T-cell (primary cell): ENCODE measurements at places on chromosomes 16 and 17.
A peak's percentile ranks its signal among the peaks of the same experiment; 100 is the strongest.

DNA sequence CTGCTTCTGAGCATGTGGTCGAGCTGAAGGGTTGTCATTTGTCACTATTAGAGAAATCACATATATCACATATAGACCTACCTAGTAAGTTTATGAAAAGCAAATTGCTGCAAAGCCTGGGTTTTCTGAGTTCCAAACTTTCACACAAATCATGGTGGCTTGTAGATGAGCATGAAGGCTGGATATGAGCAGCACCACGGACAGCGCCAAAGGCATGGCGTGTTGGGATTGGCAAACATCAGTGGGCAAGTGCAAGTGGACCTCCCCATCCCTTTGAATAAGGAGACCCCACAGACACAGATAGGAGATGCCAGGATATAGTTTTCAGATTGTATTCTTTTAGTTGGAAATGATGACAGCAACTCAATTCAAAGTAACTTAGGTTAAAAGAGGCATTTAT lies 77.6 kb upstream of the CACNG3 start:
- no peak for DNase-seq
- H3K27ac ChIP-seq, result no peak overlapping the region
- no peaks in the 10 kb centered on the region for H3K4me1 ChIP-seq
- no peak overlapping the region for H3K4me3 ChIP-seq

DNA sequence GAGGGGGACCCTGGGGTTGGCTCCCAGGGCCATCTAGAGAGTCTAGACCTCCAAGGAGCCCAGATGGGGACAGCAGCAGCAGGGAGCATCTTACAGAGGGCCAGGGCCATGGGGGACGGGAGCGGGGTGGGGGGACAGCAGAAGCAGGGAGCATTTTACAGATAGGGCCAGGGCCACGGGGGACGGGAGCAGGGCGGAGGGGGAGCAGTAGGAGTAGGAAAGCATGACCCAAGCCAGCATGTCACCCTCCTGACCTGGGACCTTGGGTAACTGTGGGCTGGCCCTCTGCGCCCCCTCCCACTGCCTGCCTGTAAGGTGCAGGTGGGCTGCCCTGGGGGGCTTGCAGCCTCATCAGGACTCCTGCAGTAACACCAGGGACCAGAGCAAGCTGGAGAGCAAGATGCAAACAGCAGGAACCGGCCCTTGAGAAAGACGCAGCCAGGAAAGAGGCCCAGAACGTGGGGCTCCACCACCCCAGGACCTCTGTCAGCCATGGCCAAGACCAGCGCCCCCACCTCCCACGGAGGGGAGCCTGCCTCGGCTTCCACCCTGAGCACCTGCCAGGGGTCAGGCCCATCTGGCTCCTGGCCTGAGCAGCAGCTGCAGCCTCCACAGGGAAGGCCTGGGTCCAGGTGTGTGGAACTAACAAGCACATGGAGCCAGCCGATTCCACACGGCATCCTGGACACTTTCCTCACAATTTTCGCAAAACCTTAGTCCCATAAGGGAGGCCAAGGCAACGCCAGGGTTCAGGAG lies 2.4 kb downstream of the ZNF598 start:
- H3K36me3 ChIP-seq, result peaks cover 12% of the 10 kb centered on the region
- DNase-seq, result no peak
- peak overlapping the region; percentile 53 for H3K27ac ChIP-seq
- H3K4me1 ChIP-seq, result peaks cover 19% of the 10 kb centered on the region
- no peaks in the 10 kb centered on the region for H3K27me3 ChIP-seq

DNA sequence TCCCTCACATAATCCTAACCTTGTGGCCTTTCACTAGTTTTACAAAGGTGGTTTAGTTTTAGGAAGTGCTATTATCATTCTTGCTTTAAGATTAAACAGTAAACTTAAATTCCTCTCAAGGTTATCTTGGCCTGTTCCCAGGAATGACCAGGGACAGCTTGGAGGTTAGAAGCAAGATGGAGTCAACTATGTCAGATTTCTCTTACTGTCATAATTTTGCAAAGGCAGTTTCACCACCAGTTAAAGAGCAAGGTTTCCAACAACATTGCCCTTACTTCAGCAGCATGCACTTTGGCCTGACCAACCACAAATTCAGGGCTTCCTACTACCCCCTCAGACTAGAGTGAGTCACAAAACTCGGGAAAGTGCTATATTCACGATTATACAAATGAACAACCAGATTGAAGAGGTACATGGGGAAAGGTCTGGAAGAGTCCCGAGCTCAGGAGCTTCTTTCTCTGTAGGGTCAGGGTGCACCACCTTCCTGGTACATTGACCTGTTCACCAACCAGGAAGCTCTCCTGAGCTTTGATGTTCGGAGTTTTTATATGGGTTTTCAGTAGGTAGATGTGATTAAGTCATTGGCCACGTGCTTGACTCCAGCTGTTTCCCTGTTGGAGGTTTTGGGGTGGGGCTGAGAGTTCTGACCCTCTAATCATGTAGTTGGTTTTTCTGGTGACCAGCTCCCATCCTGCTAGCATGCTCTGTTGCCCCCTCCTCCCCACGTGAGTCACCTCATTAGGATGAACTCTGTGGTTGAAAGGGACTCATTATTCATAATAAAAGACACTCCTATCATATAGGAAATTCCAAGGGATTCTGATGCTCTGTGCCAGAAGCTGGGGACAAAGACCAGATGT lies 19.4 kb downstream of the RHOT1 start:
- no peak overlapping the region for H3K27ac ChIP-seq
- peaks cover 4% of the 10 kb centered on the region for H3K36me3 ChIP-seq
- no peak for DNase-seq
- H3K27me3 ChIP-seq, result no peaks in the 10 kb centered on the region
- no peak overlapping the region for H3K4me3 ChIP-seq
- H3K4me1 ChIP-seq, result no peaks in the 10 kb centered on the region

- H3K4me3 ChIP-seq, result no peak overlapping the region
- no peak for DNase-seq
- no peaks in the 10 kb centered on the region for H3K27me3 ChIP-seq
- no peaks in the 10 kb centered on the region for H3K36me3 ChIP-seq
- no peak overlapping the region for H3K27ac ChIP-seq
Observed at GRCh38 chr17:38451030-38451839, 23.0 kb downstream of the ARHGAP23 start.

DNA sequence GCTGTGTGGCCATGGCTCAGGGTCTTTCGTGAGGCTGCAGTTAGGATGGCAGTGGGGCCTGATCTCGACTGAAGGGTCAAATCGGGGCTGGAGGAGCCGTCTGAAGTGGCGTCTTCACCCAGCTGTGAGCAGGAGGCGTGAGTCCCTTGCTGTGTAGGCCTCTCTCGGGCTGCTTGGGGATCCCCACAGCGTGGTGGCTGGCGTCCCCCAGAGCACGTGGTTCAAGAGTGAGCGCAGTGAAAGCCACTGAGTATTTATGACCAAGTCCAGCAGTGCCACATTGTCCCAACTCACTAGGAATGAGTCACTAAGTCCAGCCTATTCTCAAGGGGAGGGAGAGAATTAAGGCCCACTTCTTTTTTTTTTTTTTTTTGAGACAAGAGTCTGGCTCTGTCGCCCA lies 11.7 kb upstream of the TCF25 start:
- peaks cover 17% of the 10 kb centered on the region for H3K4me1 ChIP-seq
- no peak for DNase-seq
- H3K36me3 ChIP-seq, result no peaks in the 10 kb centered on the region
- no peak overlapping the region for H3K4me3 ChIP-seq

DNA sequence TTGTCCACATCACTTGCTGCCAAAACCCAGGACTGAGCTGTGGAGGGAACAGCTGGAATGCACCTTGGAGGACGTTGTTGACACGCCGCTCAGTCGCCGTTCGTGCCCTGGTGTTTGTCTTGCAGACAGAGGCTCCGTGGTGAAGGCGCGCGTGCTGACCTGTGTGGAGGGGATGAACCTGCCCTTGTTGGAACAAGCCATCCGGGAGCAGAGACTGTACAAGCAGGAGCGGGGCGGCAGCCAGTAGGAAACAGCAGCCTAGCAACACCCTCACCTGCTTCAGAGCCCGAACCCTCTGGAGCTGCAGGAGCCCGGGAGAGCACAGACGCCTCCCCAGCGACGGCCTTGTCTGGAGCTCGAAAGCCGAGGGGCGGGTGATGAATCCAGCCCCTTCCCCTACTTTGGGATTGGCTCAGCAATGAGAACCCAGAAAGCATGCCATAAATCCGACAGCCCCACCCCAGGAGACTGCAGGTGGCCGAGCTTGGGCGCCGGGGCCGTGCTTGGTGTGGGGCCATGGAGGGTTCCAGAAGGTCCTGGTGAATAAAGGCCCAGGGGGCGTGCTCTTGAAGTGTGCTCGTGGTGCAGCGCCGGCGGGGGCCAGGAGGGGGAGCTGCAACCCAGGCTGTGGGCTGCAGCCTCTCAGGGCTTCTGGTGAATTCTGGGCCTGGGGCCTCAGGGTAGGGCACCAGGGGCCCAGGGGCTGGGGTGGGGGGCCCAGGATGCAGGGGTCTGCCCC lies 470 bp upstream of the CDK3 start:
- no peak overlapping the region for H3K4me3 ChIP-seq
- no peaks in the 10 kb centered on the region for H3K27me3 ChIP-seq
- DNase-seq, result peak; percentile 63
- no peak overlapping the region for H3K27ac ChIP-seq
- H3K36me3 ChIP-seq, result no peaks in the 10 kb centered on the region

- H3K4me3 ChIP-seq, result peak within 1 kb of the TSS; percentile 39
- peaks cover 39% of the 10 kb centered on the region for H3K27me3 ChIP-seq
- H3K36me3 ChIP-seq, result no peaks in the 10 kb centered on the region
- H3K4me1 ChIP-seq, result no peaks in the 10 kb centered on the region
- no peak within 1 kb of the TSS for H3K27ac ChIP-seq
Observed at GRCh38 chr16:57802341-57803133, at the start of gene KIFC3. KIFC3 (minus strand) TSS chr16:57802491; CDS start chr16:57798243, 4,248 bp downstream.

DNA sequence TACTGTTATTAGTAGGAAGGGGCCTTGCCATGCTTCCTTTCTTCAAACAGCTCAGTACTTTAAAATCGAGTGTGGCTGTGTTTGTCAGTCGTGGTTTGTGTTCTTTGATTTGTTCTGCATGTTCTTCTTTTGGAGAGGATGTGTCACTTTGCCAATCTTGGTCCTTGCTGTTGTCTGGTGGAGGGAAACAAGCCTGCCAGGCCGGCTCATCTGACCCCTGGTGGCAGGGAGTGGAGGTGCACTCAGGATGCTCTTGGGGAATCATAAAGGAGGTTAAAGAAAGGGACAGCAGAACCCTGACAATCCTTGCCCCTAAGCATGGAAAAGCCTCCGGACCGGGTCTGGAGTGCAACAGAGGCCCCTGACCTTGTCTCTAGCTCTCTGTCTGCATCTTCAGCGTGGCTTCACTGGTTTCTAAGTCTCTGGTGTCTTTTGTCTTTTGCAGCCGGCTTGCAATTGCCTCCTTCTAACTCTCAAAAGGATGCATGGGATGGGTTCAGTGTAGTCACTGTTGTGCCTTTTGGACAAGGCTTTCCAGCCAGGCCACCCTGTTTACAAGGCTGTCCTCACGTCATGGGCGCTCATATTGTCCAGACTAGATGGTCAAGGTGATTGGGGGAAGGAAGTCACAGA lies 135.8 kb downstream of the WWOX start:
- no peaks in the 10 kb centered on the region for H3K4me1 ChIP-seq
- no peak overlapping the region for H3K27ac ChIP-seq
- H3K36me3 ChIP-seq, result no peaks in the 10 kb centered on the region
- DNase-seq, result peak; percentile 53
- no peak overlapping the region for H3K4me3 ChIP-seq

DNA sequence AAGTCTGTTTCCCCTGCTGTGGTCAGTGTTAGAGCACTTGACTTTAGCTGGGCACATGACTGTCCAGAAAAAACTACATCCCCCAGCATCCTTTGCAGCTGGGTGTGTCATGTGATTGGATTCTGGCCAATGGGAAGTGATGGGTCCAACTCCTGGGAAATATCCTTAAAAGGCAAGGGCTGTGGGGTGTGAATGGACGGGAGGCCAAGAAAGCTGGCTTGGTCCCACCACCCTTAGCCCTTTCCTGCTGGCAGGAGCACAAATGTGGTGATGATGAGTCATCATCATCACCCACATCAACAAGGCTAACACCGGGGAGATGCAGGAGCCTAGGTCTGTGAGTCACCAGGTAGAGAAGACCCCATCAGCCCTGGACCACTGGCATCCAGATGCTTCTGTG lies 341.7 kb downstream of the C16orf95 start:
- no peaks in the 10 kb centered on the region for H3K4me1 ChIP-seq
- H3K27me3 ChIP-seq, result no peaks in the 10 kb centered on the region
- DNase-seq, result no peak
- H3K4me3 ChIP-seq, result no peak overlapping the region
- no peak overlapping the region for H3K27ac ChIP-seq

- H3K27ac ChIP-seq, result peak overlapping the region; percentile 34
- H3K4me3 ChIP-seq, result no peak overlapping the region
- H3K36me3 ChIP-seq, result peaks cover 32% of the 10 kb centered on the region
Observed at GRCh38 chr17:78040440-78041385, 82.2 kb downstream of the TNRC6C start.

DNA sequence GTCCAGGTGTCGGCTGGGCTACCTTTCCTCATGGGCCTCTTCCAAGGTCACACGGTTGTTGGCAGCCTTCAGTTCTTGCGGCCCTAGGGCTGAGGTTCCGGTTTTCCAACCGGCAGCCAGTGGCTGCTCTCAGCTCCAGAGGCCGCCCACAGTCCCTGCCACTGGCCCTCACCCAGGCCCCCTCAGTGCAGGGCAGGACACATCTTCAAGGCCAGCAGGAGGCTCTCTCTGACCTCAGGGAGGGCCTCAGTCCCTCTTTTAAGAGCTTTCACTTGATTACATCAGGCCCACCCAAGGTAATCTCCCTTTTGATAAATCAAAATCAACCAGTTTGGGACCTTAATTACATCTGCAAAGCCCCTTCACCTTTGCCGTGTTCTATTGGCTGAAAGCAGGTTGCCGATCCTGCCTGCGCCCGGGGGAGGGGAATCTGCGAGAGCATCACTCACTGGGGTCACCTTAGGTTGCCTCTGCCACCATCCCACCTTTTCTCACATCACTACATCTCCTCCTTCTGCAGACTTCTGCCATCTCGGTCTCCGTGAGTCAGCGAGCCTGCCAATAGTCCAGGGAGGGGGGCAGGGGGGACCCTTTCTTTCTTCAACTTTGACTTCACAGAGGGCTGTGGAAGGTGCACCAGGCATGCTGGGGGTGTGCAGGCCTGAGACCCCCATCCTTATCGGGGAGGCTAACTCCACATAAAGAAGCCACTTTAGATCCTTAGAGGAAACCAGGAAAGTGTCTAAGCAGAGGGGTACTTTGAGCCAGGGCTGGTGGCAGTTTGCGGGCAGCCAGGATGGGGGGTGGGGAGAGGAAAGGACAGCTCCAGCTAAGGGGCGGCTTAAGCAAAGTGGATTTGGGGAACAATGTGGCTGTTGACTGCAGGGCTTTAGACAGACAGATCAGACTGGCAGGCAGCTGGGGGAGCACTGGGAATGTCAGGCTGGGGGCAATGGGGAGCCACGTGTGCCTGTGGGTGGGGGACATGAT lies 28.8 kb upstream of the NXPH3 start:
- H3K36me3 ChIP-seq, result no peaks in the 10 kb centered on the region
- no peak overlapping the region for H3K27ac ChIP-seq
- H3K27me3 ChIP-seq, result no peaks in the 10 kb centered on the region
- no peaks in the 10 kb centered on the region for H3K4me1 ChIP-seq
- no peak for DNase-seq

- H3K27me3 ChIP-seq, result no peaks in the 10 kb centered on the region
- H3K4me1 ChIP-seq, result no peaks in the 10 kb centered on the region
- no peak overlapping the region for H3K27ac ChIP-seq
- no peaks in the 10 kb centered on the region for H3K36me3 ChIP-seq
- H3K4me3 ChIP-seq, result no peak overlapping the region
Observed at GRCh38 chr16:55009581-55009980, 78.9 kb downstream of the IRX5 start.

- no peak for DNase-seq
- H3K27ac ChIP-seq, result no peak overlapping the region
- no peaks in the 10 kb centered on the region for H3K36me3 ChIP-seq
- no peak overlapping the region for H3K4me3 ChIP-seq
- no peaks in the 10 kb centered on the region for H3K27me3 ChIP-seq
- H3K4me1 ChIP-seq, result no peaks in the 10 kb centered on the region
Observed at GRCh38 chr16:55107851-55108250, 177.2 kb downstream of the IRX5 start.

- no peaks in the 10 kb centered on the region for H3K27me3 ChIP-seq
- H3K27ac ChIP-seq, result no peak overlapping the region
Observed at GRCh38 chr16:64092271-64092670, 1029.6 kb downstream of the CDH11 start.
